Naive thymus-derived CD4-positive, alpha-beta T cell (primary cell): ENCODE measurements at places on chromosomes 1 and 21.
A peak's percentile ranks its signal among the peaks of the same experiment; 100 is the strongest.

DNA sequence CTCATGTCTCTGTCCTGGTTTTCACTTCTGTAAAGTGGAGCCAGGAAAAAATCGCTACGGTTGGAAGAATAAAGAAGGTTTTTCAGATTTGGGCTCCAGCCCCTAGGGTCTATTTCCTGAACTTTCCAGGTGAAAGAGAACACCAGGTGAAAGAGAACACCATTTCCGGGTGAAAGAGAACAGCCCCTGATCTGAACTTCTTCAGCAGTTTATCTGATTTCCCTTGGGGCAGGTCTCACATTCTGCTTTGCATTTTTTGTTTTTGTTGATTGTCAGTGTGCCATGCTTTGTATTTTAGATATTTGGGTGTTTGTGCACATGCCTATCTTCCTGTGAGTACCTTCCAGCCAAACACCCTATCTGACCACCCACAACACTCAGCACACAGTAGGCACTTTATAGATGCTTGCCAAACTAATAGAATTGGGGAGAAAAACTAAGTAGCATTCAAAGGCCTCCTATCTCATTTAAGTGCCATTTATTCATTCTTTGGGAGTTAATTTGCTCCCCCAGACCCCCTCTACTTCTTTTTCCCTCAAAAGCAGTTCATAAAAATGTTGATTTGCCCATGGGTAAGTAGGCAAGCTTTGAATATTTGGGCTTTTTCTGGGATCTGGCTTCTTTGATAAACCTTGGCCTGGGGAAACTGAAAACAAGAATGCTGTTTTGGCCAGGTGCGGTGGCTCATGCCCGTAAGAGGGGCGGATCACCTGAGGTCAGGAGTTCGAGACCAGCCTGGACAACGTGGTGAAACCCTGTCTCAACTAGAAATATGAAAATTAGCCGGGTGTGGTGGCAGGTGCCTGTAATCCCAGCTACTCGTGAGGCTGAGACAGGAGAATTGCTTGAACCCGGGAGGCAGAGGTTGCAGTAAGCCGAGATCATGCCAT, 2.2 kb downstream of the NAV1 start:
- DNase-seq: no peak

DNA sequence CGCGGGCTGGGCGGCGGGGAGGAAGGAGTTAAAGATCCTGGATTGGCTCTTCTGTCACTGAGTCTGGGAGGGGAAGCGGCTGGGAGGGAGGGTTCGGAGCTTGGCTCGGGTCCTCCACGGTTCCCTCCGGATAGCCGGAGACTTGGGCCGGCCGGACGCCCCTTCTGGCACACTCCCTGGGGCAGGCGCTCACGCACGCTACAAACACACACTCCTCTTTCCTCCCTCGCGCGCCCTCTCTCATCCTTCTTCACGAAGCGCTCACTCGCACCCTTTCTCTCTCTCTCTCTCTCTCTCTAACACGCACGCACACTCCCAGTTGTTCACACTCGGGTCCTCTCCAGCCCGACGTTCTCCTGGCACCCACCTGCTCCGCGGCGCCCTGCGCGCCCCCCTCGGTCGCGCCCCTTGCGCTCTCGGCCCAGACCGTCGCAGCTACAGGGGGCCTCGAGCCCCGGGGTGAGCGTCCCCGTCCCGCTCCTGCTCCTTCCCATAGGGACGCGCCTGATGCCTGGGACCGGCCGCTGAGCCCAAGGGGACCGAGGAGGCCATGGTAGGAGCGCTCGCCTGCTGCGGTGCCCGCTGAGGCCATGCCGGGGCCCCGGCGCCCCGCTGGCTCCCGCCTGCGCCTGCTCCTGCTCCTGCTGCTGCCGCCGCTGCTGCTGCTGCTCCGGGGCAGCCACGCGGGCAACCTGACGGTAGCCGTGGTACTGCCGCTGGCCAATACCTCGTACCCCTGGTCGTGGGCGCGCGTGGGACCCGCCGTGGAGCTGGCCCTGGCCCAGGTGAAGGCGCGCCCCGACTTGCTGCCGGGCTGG, at the start of gene NPR1:
TSS of gene NPR1 (plus strand) at position 170 of the 818 bp plus-strand sequence. CDS start at position 591, 421 bp downstream.
- peak; percentile 18 for DNase-seq

DNA sequence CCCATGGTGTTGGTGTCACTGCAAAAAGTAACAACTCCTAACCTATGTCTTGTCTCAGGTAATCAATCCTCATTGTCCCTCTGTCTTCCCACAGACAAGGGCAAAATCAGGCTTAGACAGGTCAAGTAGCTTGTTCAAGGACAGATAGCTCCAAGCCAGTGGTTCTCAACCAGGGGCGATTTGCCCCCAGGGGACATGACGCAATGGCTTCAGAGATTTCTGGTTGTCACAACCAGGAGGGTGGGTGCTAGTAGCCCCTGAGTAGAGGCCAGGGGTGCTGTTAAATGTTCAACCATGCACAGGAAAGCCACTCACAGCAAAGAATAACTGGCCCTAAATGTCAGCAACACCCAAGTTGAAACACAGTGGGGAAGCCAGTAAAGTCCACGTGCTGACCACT, 178.9 kb downstream of the RUNX1 start:
- DNase-seq: no peak

- no peak for DNase-seq
Observed at GRCh38 chr1:94679332-94680038, 137.9 kb upstream of the F3 start.

DNA sequence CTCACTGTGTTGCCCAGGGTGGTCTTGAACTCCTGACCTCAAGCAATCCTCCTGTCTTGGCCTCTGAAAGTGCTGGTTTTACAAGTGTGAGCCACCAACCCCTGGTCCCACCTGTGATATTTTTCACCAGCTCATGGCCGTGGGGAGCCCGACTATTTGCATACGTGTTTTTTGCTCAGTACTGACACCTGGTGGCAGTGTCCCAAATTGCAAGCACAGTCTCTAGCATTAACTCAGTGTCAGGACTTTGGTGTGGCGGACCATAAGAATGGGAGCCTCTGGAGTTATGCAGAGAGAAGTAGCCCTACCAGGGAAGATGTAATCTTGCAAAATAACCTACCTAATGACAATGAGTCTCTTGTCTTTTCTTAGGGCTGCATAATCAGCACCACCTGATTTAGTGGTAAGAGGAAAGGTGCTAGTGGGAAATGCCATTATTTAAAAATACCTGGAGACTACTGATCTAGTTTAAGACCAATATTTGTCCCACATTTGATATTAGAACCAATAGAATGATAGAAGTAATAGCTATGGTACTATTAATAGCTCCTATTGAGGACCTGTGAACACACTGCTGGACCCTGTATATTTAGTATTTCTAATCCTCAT, 305.4 kb downstream of the DISC1 start:
- no peak for DNase-seq

DNA sequence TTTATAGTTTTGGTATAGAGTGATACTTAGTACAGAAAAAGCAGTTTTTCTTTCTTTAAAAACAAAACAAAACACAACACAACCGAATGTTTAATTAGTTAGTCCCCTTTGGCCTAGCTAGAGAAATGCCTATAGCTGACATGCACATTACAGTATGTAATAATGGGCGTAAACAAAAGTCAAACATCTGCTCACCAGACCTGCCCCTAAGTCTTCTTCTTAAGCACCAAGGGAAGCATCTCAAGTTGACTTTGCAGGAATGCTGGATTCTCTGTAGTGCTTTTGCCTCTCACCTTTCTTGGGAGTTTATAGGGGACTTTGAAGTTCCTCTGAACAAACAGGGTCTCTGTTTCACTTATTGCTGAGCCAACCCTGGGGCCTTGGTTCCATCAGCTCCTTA, 143.7 kb downstream of the TM2D1 start:
- DNase-seq: no peak

DNA sequence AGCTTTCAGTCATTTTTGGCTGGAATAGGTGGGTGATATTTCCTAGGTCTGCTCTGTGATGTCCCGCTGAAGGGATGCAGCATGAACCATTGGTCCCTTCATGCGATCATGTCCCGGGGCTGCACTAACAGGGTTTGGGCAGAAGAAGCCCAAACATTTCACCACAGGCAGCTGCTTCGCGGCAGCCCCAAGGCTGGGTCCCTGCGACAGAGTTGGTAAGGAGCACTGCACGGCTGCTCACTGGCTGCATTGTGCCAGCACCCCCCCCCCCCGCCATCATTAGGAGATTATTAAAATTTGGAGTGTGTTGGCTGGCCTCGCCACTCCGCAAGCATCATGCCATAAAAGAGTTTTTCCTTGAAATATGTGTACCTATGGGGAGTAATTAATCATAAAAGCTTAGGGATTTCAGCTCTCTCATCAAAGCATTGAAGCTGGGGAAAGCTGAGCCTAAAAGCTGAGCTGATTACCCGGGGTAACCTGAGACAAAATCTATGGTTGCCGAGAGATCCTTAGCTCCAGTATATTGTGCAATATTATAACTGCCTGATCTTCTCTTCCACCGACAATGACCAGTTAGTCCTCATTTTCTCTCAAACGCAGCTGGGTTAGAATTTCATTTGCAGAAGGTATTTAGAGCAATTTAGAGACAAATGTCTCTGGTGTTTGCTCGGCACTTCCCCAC, 62.5 kb downstream of the PEX14 start:
- no peak for DNase-seq

DNA sequence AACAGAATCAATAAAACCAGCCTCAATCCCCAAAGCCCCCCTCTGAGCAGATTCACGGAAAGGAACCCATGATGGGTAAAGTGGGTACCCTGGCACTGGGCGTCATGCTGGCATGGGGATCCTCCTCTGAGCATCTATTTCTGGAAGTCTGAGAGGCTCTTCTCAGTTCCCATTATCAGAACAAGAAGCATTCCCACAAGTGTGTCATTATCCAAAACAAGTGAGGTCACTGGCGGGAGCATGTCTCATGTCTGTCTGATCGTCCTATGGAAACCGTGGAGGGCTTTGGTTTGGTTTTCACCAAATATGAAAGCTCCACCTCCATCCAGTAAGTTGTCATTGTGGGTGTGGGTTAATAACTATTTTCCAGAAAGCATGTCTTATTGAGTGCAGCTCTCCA, 70.7 kb downstream of the PGM1 start:
- no peak for DNase-seq

DNA sequence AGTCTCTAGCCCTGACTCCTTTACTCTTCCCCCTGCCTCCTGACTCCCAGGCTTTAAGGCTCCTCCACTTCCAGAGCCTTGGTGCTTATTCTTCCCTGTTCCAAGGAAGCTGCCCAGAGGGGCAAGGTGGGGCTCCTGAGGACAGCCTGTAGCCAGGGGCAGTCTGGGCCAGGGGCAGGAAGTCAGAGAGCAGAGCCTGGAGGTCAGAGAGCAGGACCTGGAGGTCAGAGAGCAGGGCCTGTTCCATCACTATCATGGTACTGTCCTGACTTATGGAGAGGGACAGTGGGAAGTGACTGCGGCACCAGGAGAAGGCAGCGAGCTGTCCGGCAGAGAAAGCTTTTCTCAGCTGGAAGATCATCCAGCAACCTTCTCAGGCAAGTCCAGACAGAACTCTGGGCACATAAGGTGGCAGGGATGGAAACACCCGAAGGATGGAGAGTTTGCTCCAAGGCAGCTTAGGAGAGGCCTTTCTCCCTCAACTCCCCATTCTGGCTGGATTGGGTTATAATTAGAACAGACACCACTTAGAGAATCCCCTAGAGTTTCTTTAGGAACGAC, 25.0 kb downstream of the PLXNA2 start:
- no peak for DNase-seq

- no peak for DNase-seq
Observed at GRCh38 chr1:223792046-223792445, 53.7 kb downstream of the TP53BP2 start.

GRCh38 chr1:107247679-107248078, 106.8 kb downstream of the NTNG1 start:
- no peak for DNase-seq

DNA sequence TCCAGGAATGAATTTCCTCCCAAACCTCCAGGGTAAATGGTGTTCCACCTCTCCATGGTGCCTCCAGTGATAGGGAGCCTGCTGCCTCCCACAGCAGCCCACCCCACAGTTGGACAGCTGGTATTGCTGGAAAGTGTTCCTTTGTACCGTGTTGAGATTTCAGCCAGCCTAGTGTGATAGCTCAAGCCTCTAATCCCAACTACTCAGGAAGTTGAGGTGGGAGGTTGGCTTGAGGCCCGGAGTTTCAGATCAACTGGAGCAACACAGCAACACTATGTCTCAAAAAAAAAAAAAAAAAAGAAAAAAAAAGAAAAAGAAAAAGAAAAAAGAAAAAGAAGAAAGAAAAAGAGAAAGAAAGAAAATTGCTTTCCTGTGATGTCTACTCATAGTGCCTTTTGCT, 96.1 kb downstream of the CHD1L start:
- no peak for DNase-seq

GRCh38 chr1:208093754-208094719, 150.1 kb downstream of the PLXNA2 start:
- peak; percentile 49 for DNase-seq

- no peak for DNase-seq
Observed at GRCh38 chr1:111719674-111720132, 19.5 kb downstream of the INKA2 start.

DNA sequence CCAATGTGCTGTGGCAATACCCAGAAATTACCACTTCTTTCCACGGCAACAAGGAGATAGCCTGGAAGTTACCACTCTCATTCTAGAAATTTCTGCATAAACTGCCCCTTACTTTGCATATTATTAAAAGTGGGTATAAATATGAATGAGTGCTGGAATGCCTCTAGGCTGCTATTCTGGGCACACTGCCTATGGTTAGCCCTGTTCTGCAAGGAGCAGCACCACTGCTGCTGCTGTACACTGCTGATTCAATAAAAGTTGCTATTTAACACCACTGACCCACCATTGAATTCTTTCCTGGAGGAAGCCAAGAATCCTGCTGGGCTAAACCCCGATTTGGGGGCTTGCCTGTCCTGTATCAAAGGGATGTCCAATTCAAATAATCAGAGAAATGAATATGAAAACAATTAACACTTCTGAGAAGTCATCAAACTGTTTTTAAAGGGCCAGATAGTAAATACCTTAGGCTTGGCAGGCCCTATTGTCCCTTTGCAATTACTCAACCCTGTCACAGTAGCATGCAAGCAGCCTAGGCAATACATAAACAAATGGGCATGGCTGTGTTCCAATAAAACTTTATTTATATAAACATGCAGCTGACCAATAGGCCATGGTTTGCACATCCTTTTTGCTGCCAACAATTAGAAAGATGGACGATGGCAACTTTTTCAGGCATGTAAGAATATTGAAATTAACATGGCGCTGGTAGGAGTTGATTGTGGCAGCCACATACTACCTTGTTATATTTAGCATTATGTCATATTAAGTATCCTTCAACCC, 369.4 kb upstream of the B3GALT2 start:
- no peak for DNase-seq

DNA sequence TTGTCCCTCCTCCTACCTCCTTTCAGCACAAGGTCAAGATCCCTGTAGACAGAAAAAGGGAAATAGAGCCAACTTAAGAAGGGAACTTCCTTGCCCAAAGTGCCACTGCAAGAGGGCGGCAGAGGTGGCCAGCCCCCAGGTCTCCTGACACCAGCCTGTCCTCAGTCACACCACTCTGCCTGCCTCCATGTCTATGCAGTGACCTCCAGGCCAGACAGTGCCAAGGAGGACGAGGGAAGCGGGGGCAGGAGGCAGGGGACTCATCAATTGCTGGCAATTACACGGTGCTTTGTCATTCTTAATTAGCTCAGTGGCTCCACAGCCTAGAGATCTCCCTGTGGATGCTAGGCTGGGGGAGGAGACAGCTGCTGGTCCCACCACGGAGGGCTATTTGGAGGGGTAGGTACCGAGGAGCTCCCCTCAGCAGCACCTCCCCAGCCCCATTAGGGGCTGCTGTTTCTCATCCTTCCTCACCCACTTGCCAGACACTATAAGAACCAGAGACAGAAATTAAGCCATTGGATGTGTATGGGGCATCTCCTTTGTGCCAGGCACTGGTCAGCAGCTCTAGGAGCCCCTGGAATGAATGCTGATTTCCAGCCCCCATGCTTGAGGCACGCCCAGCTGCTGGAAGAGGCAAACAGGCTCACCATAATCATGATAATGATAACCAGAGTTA, 6.1 kb upstream of the LDLRAP1 start:
- no peak for DNase-seq
